GDM1 (cell line): ENCODE measurements at places on chromosomes 4 and X.
A peak's percentile ranks its signal among the peaks of the same experiment; 100 is the strongest.

DNA sequence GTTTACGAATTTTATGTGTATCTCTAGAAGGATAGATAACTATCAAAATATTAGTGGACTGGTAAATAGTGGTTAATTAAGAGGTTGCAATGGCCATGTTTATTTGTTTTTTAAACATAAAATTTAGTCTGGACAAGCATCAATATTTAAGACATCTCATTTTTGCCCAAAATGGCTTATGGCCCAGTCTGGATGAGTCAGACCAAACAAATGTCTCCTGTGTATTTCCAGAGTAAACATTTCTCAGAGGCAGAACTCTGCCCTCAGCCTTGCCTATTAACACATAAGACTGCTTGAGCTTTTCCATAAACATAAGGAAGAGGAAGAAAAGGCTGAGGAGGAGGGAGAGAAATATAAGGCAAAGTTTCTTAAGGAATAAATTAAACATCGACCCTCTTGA, 277.1 kb upstream of the DIAPH2 start:
- DNase-seq = no peak

DNA sequence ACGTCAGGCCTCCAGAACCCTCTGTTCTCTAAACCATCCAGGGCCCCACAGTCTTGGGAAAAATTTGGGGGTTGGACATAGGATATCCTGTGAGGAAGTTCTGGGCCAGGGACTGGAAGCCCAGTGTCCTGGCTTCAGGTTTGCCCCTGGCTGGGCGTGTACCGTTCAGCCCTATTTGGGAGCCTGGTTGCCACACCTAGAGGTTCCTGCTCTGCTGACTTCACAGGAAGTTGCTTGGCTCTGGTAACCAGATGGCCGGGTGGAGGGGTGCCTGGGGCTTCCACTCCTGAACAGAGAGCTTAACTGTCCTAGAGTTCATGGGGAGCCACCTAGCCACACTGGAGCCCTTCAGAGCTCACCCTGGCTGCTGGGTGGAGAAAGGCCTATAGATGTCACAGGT, 1.1 kb downstream of the TAFAZZIN start:
- DNase-seq = peak; percentile 51

DNA sequence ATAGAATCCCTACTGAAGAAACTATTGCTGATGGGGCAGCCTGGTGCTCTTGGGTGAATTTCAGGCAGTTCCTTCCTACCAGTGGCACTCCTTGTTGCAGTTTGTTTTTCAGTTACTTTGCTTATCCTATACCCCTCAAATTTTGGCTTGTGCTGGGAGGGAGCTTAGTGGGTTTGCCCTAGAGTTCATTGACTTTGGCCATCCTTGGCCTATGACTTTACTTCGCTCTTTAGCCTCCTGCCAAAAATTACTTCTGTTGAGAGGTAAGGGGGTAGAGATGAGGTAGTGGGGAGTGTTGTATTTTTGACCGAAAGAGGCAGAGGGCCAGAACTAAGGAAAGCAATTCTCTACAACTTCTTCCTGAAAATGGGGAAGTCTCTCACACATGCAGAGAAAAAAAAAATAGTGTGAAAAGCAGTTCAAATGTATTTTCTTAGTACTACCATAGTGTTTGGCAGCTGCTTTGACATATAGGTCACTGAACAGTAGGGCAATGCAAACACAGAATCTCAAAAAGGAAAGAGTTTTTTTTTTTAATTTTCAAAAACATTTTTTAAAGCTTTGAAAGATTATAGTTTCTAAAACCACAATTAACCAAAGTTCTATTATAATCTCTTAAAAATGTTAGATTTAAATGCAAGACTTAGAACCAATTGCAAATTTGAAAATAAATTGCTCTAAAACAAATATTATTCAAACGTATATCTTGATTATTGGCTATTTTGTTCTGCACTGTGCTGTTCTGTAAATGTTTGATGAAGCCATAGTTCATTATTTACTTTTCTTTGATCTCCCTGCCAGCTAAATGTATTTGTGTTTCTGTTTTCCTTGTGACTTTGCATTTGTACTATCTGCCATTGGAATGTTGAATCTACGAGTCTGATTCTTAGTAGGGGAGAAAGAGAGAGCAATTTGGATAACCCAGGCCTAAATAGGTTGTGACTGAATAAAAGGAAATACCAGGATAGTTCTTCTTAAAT, 73.6 kb downstream of the DCK start:
- peak; percentile 28 for DNase-seq

GRCh38 chrX:74924449-74925224, 615 bp downstream of the NEXMIF start:
- DNase-seq = no peak

DNA sequence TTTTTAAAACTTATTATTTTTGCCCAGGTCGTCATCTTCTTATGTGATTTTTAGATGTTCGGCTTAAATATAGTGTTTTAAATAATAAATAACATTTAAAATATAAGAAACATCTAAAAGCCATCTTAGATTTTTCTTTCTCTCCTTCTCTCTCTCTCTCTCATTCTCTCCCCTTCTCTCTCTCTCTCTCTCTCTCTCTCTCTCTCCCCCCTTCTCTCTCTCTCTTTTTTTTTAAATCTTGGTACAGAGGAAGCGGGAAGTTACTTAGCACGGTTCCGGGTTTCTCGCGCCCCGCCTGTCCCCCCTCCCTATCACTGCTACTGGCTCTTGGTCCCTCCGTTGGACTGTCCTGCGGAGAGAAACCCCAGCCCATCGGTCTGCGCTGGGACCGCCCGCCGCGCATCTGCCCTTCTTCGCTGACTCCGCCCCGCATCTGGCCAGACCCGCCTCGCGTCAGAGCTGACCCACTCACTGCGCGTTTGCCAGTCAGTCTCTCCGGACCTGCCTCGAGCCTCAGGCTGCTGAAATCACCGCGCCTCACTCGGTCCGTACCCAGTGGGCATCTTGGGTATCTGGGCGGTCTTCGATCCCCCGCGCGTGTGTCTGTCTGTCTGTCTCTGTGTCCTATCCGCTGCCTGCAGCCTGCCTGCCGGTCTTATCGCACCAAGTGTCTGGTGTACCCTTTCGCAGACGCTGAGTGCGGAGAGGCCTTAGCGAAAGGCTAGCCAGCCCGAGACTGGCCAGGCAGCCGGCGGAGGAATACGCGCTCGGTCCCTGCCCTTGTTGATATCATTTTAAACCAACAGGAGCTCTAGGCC, at the start of gene PABPC5:
TSS of gene PABPC5 (plus strand) at position 489 of the 818 bp plus-strand sequence. CDS start 739 bp downstream, outside the sequence.
- no peak for DNase-seq

- no peak for DNase-seq
Measured at GRCh38 chr4:134628066-134628465, 426.5 kb upstream of the PABPC4L start.
